ENCODE measurements at places on chromosomes 7 and 10.

- DNase-seq, result no peak
These were observed 19.7 kb downstream of the MET start for GRCh38 chr7:116691664-116692063.

DNA sequence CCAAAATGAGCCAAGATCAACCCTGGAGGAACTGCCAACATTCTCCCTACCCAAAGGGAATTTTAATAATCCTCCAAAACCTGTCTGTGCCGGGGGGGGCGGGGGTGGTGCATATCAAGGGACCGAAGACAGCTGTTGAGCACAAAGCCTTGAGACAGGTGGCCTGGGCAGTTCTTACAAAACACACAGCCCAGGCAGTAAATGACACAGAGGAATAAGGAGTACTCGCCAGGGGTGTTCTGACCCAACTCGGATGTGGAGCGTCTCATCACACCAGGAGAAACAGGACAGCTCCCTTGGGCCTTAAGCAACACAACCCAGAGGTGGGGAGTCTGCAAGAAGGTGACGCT, 35.6 kb downstream of the PLAC9 start:
- no peak for DNase-seq

GRCh38 chr10:91340613-91341362, 69.4 kb upstream of the HECTD2 start:
- no peak for DNase-seq

DNA sequence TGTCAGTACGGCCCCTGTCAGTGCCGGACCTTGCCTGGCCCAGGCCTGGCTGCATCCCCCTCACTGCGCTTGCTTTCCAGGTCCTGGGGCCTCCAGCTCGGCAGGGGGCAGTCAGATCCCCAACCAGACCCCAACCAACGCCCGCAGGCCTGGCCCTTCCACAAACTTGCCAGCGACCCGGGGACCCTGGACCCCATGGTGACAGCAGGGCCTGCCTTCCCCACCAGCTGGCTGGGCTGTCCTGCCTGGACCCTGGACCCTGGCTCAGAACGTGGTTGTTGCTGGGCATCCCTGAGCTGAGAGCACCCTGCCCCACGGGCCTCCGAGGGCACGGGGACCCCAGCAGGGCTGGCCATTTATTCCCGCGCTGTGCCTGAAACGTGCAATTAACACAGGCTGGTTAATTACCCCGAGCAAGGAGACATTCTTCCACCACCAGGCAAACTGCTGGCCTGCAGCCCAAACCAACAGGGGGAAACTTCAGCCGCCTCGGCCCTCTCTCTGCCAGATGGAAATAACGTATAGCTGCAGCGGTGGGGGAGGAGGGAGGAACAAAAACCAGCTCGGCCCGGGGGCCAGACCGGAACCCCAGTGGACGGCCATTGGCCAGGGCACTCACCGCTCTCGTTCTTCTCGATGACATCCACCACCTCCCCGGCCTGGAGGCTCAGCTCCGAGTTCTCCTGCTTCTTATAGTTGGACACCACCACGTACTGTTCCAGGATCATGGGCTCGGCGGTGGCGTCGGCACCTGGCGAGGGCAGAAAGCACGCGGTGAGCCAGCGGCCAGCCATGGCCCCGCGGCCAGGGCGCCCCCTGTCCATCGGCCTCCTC, 167.1 kb downstream of the NEURL1 start:
- no peak for DNase-seq

- DNase-seq, result no peak
These were observed 76.2 kb downstream of the GPR85 start for GRCh38 chr7:113010377-113010776.

DNA sequence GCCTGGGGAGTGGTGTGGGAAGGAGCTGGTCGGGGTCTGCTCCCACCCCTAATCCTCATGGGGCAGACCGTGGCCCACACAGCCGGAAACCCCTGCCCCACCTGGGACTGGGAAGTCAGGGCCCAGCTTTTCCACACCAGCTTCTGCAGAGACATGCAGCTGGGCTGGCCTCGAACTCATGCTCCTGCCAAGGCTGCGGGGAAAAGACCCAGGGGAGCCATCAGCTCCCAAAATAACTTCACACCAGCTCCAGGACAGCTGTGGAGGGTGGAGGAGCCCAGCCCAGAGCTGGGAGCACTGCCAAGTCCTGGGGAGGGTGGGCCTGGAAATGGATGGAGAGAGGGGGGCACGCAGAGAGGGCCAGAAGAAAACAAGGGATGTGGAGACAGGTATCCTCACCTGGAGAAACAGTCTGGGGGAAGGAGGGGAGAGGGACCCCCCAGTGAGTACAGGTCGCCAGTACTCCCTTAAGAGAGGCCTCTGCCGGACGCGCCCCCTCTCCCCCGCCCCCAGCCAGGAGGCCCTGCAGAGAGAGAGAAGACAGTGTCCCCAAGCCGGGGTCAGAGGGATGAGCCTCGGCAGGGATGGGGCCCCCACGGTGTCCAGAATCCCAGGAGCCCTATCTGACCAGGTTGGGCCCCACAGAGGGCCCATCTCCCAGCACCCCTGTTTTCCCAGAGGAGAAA, 11.5 kb upstream of the GRIFIN start:
- DNase-seq, result no peak
